ENCODE measurements at places on chromosomes 7 and 10.
A peak's percentile ranks its signal among the peaks of the same experiment; 100 is the strongest.

DNA sequence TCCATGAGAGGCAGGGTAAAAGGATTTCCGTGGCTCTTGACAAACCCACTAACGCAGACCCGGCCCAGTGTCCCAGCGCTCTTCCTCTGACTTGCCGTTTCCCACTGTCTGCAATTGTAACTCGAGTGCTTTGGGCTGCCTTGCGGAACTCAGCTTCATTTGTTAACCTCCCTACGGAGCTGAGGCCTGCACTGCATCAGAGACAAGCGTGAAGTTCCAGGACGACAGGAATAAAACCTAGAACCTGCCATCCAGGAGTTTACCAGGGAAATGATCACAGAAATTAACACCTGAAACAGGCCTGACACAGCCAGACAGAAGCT is 76.2 kb downstream of the SFMBT2 start:
- no peak for DNase-seq

- DNase-seq: no peak
Observed at GRCh38 chr10:70343712-70344111, 38.7 kb downstream of the LRRC20 start.

DNA sequence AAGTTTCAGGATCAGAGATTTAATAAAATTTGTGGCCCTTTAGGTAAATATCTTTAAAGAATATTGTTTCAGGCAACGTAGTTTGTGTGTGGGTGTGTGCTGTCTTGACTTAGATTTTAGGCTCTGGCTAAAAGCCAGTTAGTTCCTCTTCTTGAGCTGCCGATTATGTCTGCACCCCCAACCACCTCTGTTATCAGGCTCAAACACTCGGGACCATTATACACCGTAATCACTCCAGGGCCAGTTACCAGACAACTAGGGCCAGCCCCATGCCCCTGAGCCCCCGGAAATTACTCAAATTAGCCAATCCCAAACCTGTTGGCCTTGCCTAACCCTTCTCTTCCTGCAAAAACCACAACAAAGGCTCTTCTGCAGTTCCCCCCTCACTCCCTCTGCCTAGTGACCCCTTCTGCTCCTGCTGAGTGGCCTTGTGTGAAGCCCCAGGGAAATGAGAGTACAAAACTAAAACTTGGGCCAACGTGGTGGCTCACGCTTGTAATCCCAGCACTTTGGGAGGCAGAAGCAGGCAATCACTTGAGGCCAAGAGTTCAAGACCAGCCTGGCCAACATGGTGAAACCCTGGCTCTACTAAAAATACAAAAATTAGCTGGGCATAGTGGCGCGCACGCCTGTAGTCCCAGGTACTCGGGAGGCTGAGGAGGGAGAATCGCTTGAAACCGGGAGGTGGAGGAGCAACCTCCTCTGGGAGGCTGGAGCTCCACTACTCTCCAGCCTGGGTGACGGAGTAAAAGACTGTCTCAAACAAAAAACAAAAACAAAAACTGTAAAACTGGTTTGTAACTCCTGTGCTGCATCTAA is 9.2 kb upstream of the HNRNPF start:
- DNase-seq: no peak

DNA sequence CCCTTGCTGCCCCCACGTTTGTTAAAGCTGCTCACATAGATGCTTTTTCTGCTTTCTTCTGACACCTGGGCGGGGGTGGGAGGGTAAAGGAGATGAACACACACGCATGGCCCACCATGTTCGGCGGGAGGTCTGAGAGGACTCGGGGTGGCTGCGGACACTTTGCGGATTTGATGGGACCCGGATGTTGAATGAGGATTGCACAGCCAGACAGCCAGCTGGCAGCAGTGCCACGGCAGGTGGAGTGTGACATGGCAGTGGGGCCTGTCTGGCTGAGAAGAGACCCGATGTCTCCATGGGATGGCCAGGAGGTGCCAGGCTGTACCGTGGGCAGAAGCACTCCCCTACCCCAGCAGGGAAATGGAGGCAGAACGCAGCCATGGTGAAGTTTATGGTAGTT is 31.2 kb downstream of the PPP2R2D start:
- no peak for DNase-seq

- DNase-seq: peak; percentile 14
Observed at GRCh38 chr7:103009466-103010185, 65.0 kb downstream of the FBXL13 start.

GRCh38 chr10:110681023-110681681 is 37.0 kb downstream of the RBM20 start:
- peak; percentile 23 for DNase-seq

DNA sequence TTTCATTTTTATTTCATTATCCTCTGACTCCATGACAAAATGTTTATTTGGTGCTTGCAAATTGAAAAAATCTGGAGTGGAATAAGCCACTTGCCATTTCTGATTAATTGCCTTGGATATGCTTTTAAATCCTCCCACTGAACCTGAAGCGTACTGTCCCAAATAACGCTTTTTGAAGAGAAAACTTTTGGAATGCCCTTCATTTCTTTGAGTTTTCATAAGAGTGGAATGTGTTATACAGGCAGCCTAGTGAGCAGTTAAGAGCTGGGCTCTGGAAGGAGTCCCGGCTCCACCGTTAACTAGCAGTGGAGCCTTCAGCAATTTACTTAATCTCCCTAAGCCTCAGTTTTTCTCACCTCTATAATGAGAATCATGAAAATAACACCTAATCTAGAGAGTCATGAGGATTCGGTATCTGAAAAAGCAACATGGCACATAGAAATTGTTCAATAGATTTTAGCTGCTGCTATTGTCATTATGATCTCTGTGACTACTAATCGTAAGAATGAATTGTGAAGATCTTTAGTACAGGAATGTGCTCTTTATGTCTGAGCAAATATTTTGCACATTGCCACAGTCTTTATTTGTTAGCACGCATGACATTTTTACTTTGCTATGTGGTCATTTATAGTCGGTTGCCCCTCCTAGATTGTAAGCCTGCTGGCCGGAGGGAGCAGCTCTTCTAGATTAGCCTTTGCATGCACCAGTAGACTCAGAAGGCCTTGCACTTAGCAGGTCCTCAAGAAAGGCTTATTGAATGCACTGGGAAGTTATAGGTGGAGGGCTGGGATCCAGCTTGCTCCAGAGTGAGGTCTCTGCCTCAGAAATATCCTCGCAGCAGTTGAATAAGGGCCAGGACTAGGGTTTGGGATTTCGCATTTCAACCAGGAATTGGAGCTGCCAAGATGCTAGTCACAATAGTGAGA is 59.4 kb downstream of the PLCE1 start:
- no peak for DNase-seq

DNA sequence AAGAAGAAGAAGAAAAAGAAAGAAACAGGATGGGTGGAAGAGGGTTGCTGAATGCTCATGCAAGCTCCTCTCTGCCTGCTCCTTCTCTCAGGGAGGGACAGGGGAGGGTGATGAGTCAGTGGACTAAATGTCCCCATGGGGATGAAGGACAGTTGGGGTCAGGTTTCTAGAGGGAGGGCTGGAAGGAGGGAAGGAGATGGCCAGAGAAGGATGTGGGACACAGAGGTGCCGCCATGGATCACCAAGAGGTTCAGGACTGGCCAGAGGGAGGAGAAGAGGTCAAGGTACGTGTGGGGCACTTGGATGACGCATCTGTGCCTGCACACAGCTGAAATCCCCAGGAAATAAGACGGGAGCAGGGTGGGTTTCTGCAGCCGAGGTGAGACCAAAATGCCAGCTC is 88.9 kb upstream of the GTF2I start:
- no peak for DNase-seq

DNA sequence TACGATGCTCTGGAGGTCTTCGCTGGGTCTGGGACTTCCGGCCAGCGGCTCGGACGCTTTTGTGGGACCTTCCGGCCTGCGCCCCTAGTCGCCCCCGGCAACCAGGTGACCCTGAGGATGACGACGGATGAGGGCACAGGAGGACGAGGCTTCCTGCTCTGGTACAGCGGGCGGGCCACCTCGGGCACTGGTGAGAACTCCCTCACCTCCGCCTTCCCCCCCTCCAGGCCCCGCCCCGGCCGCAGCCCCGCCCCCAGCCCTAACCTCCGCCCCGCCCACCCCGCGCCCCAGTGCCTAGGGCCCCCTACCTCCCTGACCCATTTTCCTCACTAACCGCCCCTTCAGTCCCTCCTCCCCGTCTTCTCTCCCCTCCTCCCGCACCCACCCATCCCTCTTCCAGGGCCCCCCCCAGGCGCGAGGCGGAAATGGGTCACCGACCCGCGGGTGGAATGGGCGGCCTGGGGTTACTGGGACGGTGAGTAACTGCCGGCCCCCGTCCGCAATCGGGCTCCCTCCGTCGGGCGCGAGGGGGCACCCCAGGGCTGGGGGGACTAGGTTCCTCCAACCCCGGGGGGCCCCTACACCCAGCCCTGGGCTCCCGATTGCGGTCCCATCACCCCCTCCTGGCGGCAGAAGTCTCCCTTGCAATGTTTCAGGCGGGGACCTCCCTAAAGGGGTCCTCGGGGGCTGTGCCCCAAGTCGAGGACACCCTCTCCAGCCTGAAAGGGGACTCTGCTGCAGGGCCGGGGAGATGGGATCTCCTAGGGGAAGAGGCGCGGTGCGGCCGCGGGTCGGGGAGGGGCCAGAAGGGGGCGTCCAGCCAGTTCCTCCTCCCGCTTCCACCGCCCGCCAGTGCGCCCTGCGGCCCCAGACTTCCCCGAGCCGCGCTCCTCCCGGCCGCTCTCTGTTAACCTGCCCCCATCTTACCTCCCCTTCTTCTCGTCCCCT is 2.1 kb downstream of the PCOLCE start:
- peak; percentile 31 for DNase-seq

DNA sequence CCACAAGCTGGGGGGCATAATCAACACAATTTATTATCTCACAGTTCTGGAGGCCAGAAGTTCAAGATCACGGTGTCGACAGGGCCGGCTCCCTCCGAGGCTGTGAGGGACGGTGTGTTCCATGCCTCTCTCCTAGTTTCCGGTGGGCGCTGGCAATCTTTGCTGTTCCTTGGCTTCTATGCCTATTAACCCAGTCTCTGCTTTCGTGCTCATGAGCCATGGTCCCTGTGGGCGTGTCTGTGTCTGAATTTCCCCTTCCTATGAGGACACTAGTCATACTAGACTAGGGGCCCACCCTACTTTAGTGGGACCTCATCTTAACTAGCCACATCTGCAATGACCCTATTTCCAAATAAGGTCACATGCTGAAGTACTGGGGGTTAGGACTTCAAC is 29.4 kb downstream of the HIPK2 start:
- DNase-seq: no peak

DNA sequence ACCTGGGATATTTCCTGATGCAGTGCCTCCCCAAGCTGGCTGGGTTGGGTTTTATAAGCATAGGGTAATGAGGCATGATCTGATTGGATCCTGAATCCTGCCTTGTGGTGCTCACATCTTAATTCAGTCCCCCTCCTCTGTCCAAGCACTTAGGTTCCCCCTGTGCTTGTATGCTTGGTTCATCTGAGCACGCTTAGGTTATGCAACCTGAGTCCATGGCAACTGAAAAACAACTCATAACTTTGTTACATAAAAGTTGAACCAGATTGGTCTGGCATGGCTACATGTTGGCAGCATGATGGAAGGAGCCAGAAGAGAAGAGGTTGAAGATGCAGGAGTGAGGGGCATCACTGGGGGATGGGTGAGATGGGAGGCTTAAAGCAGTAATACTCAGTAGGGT is 57.3 kb upstream of the OSBPL3 start:
- no peak for DNase-seq

DNA sequence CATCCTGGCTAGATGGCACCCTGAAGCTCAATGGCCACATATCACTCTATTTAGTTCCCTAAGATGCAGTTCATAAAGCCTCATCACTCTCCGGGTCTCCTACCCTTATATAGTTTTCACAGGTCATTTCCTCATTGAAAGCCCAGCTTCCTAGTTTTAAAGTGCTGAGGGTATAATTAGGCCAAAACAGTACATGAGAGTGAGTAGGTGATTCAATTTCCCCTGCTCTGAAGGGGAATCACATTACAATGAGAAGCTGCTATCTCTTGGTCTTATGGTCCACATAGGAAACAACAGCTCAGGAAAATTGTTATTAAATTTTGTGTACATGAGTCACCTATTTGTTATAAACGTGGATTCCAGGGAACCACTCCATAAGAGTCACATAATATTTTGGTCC is 162.0 kb downstream of the SEMA3E start:
- DNase-seq: peak; percentile 3

GRCh38 chr7:20388084-20388483 is 57.4 kb downstream of the ITGB8 start:
- DNase-seq: no peak

DNA sequence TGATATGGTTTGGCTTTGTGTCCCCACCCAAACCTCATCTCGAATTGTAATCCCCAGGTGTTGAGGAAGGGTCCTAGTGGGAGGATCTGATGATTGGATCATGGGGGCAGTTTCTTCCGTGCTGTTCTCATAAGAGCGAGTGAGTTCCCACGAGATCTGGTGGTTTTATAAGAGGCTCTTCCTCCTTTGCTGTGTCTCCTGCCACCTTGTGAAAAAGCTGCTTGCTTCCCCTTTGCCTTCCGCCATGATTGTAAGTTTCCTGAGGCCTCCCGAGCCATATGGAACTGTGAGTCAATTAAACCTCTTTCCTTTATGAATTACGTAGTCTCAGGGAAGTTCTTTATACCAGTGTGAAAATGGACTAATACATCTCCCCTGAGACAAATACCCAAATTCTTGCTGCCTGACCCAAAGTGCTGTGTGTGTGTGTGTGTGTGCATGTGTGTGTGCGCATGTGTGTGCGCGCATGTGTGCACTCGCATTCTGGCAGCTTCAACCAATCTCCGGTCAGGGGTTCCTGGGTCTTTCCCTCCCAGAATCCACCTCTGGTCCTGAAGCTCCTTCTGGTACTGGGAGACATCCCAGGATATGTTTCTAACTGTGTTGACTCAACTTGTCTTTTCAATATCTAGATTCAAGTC is 98.1 kb upstream of the LRRC4 start:
- no peak for DNase-seq

- no peak for DNase-seq
Observed at GRCh38 chr7:135102372-135102771, 45.5 kb upstream of the TMEM140 start.

- no peak for DNase-seq
Observed at GRCh38 chr10:43115881-43116595, 22.2 kb upstream of the CSGALNACT2 start.

- DNase-seq: no peak
Observed at GRCh38 chr10:80319318-80319717, 29.9 kb upstream of the MAT1A start.

GRCh38 chr7:73980206-73980605 is 47.8 kb upstream of the ELN start:
- no peak for DNase-seq

- peak; percentile 71 for DNase-seq
Observed at GRCh38 chr10:47384148-47384921, at the start of gene ZNF488. TSS of gene ZNF488 (minus strand) at chr10:47384293. CDS start at chr10:47368829, 15,464 bp downstream.

DNA sequence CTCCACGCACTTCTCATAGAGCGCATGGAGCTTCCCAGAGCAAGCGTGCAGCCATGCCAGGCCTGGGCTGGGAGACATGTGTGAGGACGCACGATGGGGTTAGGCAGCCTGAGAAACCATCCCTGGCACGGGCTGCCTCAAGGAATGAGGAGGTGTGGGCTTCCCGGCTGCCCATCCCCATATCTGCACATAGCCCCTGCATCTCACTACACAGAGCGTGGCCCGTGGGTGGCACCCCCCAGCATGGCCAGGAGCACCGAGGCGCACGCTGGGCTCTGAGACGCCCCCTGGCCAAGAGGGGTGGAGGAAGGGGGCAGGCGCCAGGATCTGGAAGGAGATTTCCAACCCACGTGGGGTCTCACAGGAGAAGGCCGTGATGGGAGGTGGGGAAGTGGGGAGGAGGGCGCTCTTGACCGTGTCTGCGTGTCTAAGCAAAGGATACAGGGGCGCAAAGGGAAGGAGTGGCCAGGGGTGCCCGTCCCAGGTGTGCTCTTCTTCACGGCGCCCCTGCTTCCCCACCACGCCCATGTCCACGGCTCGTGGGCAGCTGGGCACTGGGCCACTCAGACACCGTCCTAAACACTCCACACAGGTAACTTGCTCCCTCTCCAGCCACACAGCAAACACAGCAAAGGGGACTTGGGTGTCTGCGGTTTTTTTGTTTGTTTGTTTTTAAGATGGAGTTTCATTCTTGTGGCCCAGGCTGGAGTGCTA is 340.5 kb downstream of the PTPRN2 start:
- DNase-seq: no peak

All from DMS153 (cell line).